ENCODE measurements at places on chromosomes 7 and 10.

- no peak for DNase-seq
Observed at GRCh38 chr10:94104316-94105000, 110.7 kb downstream of the PLCE1 start.

- DNase-seq, result peak; percentile 48
Observed at GRCh38 chr7:137606061-137606674, 240.6 kb downstream of the DGKI start.

- no peak for DNase-seq
Observed at GRCh38 chr10:24887855-24888231, 64.6 kb downstream of the PRTFDC1 start.

DNA sequence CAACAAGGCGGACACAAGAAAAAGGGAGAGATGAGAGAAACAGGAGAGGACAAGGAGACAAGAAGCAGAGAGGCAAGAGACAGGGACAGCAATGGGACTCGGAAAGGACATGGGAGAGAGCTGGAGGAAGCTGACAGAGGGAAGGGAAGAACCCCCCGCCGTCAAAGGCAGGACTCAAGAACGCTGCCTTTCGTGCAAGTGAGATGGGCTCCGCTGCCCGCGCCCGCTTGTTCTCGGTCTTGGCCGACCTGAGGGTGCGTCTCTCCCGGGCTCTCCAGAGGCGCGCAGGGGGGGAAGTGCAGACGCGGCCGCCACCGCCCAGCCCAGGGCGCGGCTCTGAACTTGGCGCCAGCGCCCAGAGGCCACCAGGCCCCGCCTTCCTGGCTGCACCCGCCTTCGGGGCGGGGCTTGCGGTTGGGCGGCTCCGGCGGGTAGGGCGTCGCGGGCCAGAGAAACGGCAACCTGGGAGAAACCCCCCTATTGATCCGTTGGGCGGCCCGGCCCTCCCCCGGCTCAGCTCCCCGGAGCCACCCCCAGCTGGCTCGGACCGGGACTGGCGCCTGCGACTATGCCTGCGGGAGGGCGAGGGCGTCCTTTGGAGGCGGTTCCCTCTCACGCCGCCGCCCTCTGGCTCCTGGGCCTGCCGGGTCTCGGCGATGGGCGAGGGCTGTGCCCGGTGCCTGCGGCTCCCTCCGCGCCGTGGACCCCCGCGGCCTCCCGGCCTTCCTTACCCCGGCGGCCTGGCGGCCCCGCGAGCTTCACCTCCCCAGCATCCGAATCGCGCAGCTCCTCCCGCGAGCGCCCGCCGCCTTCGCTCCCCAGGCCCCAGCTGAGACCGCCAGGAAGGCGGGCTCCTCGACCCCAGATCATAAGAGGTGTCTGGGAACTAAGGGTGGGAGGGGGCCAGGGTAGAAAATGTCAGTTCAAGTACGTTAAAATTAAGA, 2.2 kb upstream of the ANTXRL start:
- peak; percentile 56 for DNase-seq

DNA sequence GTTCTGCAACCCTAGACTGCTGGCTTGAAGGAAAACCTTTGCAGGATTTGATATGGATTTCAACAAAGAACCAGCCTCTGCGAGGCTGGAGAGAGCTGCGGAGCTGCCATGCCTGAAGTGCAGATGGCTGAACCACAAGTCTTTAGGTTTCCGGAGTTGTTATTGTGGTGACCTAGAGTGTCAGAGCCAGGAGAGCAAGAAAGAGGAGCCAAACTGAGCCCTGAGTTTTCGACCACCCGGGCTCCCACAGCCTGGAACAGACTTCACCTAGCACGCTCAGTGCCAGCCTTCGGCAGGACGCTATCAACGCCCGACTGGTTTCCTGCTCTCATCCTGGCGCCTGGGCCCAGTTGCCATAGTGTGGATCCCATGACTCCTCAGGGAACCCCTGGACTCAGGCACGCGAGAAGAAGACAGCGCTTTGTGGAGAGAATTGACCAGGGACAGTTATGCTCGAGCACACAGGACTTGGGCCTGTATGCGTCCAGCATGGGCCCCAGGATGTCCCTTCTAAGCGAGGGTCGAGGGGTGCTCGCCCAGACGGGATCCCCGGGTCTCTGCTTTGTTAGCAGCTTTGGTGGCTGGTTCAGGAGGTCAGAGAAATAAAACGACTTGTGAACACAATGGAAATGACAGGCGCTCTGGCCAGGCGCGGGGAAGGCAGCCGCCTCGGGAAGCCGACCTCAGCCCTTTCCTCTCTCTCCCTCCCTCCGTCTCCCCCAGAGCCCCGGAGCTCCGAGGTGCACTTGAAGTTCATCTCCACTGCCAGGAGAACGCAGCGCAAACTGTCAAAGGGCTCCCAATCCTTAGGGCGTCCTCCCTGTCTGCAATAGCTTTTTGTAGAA, 1.8 kb upstream of the GAD2 start:
- DNase-seq, result no peak

DNA sequence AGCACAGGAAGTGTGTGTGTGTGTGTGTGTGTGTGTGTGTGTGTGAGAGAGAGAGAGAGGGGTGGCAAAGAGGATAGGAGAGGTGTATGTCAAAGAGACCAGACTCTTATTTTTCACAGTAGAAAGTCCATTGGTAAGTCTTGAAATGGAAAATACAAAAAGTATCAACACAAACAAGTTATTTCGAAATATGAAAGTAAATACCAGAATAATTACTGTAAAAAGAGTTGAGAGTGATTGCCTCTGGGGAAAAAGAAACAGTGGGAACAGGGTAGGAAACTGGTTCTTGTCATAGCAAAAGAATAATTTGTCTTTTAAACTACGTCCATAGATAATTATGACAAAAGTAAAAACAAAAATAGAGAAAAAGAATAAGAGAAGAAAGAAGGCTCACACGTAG, 29.0 kb upstream of the EIF5AL1 start:
- DNase-seq, result no peak

DNA sequence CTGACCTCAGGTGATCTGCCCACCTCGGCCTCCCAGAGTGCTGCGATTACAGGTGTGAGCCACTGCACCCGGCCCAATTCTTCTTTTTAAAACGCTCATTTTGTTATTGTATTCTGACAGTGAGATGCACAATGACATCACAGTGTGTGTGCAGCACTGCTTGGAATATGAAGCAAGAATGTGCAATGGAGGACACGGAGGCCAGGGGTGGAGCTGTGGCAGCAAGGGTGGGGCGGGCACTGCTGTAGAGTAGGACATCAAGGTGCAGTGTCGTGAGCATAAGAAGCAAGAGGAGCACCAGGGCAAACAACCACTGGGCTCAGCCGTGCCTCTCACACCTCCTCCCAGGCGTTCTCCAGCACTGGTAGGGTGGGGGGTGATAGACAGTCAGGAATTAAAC, 26.8 kb upstream of the GRID1 start:
- no peak for DNase-seq

DNA sequence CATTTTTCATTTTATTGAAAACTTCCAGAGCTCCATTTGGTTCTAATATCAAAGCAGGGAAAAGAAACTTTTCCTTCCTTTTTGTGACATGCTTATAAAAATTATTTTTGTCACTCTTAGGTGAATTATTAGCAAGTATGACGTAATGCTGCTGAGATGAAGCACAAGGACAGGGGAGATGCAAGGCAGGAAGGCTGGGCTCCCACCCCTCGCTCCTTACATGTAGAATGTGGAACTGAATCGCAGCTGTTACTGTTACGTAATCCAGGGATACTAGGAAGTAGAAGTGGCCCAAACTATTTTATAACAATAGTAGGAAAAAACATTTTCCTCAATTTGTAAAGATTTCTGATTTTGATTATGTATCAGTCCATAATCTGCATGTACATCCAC, 17.1 kb upstream of the GTPBP4 start:
- no peak for DNase-seq

GRCh38 chr7:94295850-94296249, 98.8 kb upstream of the COL1A2 start:
- DNase-seq, result no peak

DNA sequence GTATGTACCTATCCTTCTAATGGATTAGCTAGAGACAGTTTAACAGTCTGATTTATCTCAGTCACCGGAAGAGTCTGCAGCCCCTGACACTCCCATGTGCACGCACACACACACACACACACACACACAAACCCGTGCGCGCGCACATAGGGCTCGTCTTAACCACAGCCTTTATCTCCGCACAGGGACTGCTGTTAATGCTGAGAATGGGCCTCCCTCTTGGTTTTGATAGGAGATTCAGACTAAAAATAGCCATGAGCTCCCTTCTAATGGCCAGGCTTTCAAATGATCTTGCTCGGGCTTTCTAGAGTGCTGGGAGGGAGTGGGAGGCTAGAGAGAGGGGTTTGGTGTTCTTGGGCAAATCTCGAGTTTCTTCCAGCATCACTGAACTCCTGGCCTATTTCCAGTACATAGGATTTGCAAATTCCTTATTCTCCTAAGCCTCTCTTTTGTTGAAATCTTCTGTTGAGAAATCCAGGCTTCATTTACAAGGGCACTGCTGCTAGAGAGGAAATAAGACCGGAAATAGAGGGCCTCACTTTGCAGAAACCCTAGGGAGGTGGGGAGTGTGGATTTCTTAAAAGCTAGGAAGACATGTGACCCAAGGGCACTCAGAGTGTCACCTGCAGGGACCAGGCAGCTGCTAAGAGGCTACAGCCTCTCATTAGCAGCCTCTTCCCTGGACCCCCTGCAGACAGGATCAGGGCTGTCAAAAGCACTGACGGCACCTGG, 2.4 kb downstream of the TMEM72 start:
- DNase-seq, result no peak

DNA sequence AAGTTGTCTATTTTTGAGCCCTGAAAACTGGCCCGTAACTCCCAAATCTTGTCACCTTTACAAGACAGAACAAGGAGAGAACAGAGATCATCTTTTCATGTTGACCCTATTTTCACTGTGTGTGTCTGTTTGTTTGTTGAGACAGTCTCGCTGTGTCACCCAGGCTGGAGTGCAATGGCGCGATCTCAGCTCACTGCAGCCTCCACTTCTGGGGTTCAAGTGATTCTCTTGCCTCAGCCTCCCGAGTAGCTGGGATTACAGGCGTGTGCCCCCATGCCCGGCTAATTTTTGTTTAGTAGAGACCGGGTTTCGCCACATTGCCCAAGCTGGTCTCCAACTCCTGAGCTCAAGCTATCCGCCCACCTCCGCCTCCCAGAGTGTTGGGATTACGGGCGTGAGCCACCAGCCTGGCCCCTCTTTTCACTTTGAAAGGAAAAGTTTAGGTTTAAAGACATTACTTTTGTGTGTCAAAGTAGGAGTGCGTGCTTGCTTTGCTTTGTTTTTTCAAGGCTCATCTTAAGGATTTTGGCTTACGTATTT, 32.1 kb downstream of the FOXK1 start:
- DNase-seq, result no peak

DNA sequence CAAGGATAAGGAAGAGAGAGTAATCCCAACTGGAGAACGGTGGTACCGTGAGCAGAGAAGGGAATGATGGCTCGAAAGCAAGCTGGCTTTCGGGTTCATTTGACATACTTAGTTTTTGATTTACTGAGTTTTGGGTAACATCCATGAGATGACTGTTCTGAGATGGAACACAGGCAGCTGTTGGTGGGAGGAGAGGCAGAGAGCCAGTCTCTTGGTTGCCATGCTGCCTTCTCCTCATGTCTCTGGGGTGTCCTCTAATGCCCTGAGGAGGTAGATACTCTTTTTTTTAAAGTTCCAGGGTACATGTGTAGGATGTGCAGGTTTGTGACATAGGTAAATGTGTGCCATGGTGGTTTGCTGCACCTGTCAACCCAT, 76.4 kb upstream of the NRP1 start:
- DNase-seq, result no peak

DNA sequence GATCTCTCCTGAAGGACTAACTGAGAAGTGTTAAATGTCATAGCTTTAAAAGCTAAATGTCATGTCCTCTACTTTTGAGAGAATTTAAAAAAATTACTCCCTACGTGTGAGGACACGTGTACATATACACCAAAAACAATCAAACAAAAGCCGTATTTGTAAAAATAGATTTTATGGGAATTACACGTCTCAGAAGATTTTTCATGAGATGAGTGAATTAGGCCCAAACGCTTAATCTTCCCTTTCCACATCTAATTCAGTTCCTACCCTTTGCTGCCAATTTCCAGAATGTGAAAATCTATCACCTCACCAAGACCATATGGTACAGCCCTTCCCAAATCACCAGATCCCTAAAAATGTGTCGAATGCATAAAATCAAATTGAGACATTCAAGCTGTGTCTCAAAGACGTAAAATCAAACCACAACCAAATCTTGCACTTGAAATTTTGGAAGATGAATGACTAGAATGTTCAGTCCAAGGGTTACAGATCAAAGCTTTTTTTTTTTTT, 1.0 kb upstream of the CTTNBP2 start:
- no peak for DNase-seq

- DNase-seq, result no peak
Observed at GRCh38 chr7:85392326-85392725, 205.5 kb upstream of the SEMA3D start.

DNA sequence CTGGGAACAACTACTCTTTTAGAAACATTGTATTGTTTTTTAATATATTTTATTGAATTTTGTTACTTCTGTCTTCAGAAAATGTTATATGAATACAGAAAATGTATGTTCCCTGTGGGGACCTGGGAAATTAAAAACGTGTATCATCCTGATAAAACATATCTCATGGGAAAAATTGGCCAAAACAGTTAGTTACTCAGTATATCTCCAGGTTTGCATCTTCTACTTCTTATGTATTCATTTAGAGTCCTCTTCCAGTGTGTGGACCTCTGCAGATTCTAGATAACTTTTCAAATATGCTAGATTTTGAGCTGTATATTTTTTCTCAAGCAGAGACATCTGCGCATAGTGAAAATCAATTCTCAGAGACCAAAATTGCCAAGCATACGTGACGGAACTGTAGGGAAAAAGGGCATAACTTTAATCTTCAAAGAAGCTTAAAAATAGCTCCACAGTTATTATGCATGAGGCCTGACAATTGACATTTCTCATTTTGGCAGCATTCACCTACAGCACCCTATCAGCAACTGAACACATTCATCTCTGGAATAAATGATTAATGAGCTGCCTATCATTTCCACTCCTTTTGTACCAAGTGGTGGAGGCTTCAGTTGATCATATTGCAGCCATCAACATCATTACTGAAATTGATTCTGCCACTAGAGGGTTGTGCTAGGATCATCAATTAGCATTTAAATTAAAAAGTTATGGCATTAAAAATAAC, 26.4 kb upstream of the UMAD1 start:
- no peak for DNase-seq

Data from right renal pelvis (tissue), 4 donors.